ENCODE measurements at places on chromosomes 11 and 22.

- no peak for DNase-seq
Observed at GRCh38 chr11:84740050-84740449, 887.1 kb downstream of the DLG2 start.

DNA sequence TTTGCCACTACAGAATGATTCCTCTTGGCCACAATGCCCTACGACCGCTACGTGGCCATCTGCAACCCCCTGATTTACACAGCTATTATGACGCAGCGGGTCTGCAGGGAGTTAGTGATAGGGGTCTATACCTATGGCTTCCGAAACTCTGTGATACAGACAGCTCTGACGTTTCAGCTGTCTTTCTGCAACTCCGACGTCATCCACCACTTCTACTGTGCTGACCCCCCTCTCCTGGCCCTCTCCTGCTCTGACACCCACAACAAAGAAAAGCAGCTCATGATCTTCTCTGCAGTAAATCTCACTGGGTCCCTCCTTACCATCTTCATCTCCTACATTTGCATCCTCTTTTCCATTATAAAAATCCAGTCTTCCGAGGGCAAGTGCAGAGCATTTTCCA, 52.3 kb upstream of the OR5P2 start:
- DNase-seq = no peak

- DNase-seq = no peak
Observed at GRCh38 chr11:59183771-59184170, 11.8 kb downstream of the DTX4 start.

- DNase-seq = no peak
Observed at GRCh38 chr11:129251067-129251466, 58.9 kb upstream of the ARHGAP32 start.

Data from CD8-positive, alpha-beta memory T cell (primary cell).